Stimulated activated CD4-positive, alpha-beta T cell treated with anti-CD3 and anti-CD28 coated beads, Interleukin-2, amount 100 ng/mL, for 24 hours (primary cell): ENCODE measurements at places on chromosomes 6 and 20.
A peak's percentile ranks its signal among the peaks of the same experiment; 100 is the strongest.

- DNase-seq: no peak
Measured at GRCh38 chr6:166718516-166718915, 91.5 kb upstream of the RPS6KA2 start.

DNA sequence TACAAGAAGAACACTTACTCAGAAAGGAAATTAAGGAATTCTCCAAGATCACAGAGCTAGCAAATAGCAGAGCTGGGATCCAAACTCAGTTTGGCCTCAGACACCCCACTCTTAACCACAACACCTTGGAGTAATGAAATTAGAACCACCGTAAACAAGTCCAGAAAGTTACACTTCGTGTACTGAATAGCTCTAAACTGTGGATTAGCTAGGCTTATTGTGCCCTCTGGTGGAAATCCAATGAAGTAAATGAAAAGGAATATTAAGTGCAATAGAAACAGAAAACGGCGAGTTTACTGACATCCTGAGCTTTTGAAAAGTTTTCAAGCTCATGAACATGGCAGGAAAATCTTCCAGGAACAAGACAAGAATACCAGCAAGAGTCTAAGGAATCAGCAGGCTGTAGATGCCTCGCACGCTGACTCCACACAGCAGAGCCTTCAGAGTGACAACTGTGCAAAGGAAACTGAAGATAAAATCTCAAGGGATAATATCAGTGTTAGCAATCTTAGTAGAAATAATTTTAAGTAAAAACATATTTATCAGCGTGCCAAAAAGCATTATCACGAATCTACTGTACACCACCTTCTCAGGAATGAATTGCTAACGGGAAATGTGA, 34.6 kb downstream of the FBXO5 start:
- DNase-seq: no peak

GRCh38 chr6:57261926-57262325, 39.8 kb upstream of the RAB23 start:
- no peak for DNase-seq

GRCh38 chr6:128078276-128078675, 177.4 kb upstream of the THEMIS start:
- no peak for DNase-seq

DNA sequence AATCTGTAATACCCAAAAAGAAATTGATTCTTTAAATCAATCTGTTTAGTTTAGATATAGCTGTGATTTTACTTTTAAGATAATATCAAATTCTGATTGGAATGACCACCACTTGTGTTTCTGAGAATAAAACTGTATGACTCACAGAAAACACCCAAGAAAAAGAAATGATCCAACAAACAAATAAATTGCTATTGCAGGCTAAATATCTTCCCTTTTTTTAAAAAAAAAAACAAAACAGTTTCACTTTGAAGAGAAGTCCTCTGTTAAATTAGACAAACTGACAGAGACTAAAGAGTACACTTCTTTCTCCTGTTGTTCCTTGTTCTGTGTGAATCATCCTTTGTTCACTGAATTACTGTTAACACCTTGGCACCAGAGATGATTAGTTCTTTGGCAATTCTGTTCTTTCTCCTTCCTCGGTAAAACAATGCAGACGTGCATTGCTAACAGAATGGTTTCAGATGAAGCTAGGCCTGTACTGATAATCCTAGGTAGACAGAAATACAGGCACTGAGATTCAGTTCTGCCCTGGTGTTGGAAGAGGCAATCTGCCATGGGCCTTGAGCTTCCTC, 895.2 kb upstream of the CITED2 start:
- DNase-seq: no peak

GRCh38 chr20:50646483-50646996, 44.8 kb downstream of the RIPOR3 start:
- no peak for DNase-seq

DNA sequence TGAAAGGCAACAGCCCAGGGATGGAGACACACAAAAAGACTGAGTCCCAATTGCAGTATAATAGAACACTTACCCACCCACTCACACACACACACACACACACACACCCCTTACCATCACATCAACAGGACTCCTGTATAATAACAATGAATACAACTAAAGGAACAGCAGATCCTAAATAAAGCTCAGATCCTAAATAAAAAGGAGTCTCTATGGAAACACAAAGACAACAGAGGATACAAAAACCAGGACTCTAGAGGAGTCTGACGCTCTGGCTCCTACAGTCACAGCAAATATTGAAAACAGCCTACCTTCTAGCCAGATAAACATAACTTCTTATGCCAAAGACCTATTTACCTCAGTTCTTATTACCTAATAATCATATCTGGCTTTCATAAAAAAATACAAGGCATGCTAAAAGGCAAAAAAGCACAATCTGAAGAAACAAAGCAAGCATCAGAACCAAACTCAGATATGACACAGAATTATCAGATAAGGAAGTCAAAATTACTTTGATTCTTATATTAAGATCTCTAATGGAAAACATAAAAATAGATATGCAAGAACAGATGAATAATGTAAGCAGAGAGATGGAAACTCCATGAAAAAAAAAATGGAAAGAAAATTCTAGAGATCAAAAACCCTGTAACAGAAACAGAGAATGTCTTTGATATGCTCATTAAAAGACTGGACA, 134.9 kb downstream of the MMUT start:
- no peak for DNase-seq

GRCh38 chr20:50744143-50744792, 12.9 kb downstream of the PARD6B start:
- no peak for DNase-seq

DNA sequence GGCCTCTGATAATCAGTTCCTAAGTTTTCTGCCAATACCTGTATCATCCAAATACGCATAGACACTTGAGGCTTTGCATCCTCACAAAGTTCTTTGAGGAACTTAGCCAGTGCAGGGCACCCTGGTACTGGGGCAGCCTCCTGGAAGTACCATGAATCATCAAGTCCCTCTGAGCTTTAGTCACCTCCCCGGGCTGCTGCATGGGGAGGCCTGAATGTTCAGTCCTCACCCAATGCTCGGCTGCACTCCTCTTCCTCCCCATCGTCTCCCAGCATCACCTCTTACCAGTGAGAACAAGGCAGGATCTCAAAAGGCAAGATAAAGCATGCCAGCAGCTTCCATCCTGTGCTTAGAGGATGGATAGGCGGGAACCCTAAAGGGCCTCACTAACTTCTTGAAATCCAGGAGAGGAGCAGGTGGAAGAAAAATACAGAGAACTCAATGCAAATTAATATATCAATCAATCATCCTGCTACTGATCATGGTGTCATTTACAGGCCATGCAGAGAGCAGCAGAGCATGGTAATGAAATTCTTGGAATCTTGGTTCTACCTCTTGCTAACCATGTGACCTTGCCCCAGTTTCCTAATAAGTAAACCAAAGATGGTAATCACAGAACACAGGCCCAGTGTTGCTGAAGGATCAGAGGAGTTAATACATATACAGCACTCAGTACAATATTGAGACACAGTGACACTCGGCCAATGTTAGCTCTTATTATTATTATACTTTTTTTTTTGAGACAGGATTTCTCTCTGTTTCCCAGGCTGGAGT, 4.7 kb upstream of the CCN6 start:
- no peak for DNase-seq

GRCh38 chr6:19380293-19380692, 456.9 kb upstream of the ID4 start:
- no peak for DNase-seq

DNA sequence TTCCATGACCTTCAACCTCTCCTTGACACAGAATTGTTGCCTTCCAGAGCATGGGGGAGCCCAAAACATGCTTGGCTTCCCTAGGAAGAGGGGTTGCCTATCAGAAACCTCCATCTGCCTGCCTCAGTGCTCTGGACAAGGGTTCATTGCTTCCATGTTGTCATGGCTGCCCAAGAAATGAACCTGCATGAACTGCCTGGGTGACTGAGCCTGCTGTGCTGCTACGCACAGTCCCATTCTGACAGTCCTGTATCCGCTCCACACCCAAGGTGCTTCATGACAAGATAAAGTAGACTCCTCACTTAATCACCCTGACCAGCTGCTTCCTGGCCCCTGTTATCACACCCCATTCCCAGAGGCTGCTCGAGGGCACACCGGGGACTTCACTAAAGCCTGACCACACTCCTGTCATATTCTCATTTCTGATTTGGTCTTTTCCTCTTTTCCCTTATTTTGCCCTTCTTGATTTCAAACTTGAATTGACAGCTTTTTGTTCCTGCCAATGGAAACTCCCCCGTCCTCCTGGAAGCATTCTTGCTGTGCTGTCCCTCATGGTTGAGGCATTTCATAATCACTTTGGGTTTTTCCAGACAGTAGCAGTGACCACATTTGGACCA, 31.9 kb downstream of the GMPR start:
- no peak for DNase-seq

DNA sequence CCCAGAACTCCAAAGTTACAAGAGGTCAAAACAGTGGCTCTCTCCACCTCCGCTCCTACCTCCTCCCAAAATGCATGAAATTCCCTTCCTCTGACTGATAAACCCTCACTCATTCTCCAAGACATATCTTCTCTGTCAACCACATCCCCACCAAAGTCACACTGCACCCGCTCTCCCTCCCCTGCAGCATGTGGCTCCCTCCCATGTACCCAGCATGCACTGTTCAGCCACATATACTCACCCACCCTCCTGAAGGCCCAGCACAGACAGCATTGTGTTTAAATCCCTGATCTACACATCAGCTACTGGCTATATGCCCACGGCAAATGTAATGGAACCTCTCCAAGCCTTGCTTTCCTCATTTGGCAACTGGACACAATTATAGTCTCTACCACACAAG, 5.5 kb upstream of the POU5F1 start:
- no peak for DNase-seq

- DNase-seq: no peak
Measured at GRCh38 chr6:32393665-32394420, 13.1 kb downstream of the BTNL2 start.

DNA sequence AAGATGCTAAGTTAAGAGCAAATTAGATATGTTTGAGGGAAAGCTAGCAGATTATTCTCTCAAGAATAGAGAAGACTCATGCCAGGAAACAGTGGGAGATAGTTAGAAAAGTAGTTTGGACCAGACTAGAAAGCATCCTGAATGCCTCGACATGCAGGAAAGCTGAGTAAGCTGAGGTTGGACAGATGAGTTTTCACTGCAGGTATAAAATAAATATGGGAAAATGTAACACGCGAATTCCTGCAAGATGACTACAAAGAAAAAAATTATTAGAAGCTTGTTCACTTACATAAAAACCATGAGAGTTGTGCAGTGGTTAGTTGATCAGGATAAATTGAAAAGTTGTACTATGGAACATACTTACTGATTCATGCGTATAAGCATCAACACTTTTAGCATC, 484.2 kb upstream of the MANEA start:
- no peak for DNase-seq

- DNase-seq: no peak
Measured at GRCh38 chr6:170237999-170238740, 52.7 kb downstream of the DLL1 start.

- no peak for DNase-seq
Measured at GRCh38 chr6:6793388-6794250, 205.1 kb downstream of the LY86 start.

DNA sequence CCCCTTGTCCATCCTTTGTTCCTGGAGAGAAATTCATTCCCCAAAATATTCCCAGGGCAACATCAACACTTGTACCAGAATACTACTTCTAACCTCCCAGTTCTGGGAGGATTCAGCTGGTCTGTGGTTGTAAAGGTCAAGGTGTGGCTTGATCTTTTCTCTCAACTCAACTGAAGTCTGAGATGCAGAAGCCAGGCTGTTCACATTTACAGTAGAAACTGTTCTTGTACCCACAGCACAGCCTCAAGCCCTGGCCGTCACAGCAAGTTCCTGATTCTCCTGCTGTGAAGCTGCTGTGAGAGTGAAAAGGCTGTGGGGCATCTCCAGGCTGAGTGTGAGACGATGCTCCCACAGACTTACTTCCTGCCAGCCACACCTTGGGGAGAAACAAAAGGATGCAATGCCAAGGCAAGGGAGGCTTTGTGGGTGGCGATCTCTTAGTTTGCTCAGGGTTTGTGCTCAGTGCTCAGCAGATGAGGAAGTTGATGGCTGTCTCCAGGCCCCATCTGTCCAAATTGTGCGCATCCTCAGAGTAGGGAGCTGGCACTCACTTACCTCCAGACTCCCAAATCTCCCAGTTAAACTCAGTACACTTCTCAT, 143.9 kb upstream of the FOXA2 start:
- no peak for DNase-seq

GRCh38 chr20:51470907-51471411, 71.6 kb downstream of the NFATC2 start:
- no peak for DNase-seq

- peak; percentile 5 for DNase-seq
Measured at GRCh38 chr6:166778046-166778445, 151.0 kb upstream of the RPS6KA2 start.

DNA sequence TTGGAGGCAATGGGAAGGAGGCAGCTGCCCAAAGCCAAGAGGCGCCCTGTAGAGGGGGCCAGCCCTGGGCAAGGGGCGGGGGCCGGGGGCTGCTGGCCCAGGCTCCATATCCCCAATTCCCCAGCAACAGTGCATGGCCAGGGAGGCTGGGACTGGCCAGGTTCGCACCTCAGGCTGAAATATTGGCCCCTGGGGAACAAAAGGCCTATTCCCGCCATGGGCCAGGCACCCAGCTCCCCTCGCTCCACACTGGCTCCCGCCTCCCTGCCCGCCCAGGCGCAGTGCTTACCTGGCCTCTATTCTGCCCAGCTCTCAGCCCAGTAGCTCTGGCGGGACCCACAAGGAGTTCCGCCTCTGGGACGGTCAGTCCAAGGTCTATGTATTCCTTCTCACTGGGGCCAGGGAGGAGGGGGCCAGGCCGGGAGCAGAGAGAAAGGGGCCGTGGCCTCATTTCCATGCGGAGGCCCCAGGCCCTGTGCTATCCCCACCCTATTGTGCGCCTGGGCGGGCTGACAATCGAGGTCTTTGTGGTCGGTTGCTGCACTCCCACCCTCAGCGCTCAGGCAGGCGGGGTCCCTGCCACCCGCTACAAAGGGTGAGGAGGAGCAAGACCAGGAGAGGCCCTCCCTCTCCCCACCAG, 42.3 kb downstream of the YTHDF1 start:
- no peak for DNase-seq

- no peak for DNase-seq
Measured at GRCh38 chr6:56891754-56892153, 63.2 kb upstream of the BEND6 start.

DNA sequence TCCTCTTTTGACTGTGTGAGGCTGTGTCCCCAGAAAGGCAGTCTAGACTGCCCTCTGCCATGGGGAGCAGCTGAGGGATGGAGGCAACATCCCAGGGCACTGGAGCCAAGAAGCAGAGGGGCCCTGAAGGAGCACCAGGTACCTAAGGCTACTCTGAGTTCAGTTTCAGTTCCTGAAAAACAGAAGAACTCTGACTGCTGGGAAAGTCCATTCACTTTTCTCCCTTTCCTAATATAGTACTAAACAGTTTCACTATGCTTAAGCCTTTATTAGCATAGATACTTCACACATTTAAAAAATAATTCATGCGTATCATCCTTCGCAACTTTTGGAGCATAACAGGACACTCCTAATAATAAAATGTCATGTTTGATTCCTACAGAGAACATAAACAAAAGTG, 130.0 kb downstream of the FOXC1 start:
- DNase-seq: no peak
